Left lung (tissue), 14 donors: ENCODE measurements at places on chromosomes 7 and 10. TPM values are rescaled to one million over a fixed set of nuclear protein-coding genes. Genes with fewer than 3 reads are reported as not detected.

GRCh38 chr10:105634281-105634680 lies 993.2 kb downstream of the SORCS3 start:
- no peak for DNase-seq
- H3K27ac ChIP-seq, result no peak overlapping the region
- H3K4me3 ChIP-seq, result no peak overlapping the region

- H3K27me3 ChIP-seq, result no peaks in the 10 kb centered on the region
- no peak overlapping the region for H3K4me3 ChIP-seq
- no peak for DNase-seq
- no peaks in the 10 kb centered on the region for H3K36me3 ChIP-seq
Measured at GRCh38 chr10:31064348-31064747, 32.7 kb upstream of the ZNF438 start.

- no peaks in the 10 kb centered on the region for H3K27me3 ChIP-seq
- DNase-seq, result no peak
- no peak overlapping the region for H3K27ac ChIP-seq
- no peak overlapping the region for H3K4me3 ChIP-seq
- H3K36me3 ChIP-seq, result no peaks in the 10 kb centered on the region
- H3K4me1 ChIP-seq, result no peaks in the 10 kb centered on the region
Measured at GRCh38 chr7:104431930-104432329, 103.5 kb downstream of the LHFPL3 start.

- no peak for DNase-seq
- peaks cover 22% of the 10 kb centered on the region for H3K36me3 ChIP-seq
- H3K27me3 ChIP-seq, result no peaks in the 10 kb centered on the region
Measured at GRCh38 chr7:2608921-2609411, 22.8 kb upstream of the TTYH3 start.

- no peaks in the 10 kb centered on the region for H3K4me1 ChIP-seq
- H3K4me3 ChIP-seq, result no peak overlapping the region
- H3K27ac ChIP-seq, result no peak overlapping the region
Measured at GRCh38 chr10:110109511-110109910, 97.9 kb upstream of the MXI1 start.

DNA sequence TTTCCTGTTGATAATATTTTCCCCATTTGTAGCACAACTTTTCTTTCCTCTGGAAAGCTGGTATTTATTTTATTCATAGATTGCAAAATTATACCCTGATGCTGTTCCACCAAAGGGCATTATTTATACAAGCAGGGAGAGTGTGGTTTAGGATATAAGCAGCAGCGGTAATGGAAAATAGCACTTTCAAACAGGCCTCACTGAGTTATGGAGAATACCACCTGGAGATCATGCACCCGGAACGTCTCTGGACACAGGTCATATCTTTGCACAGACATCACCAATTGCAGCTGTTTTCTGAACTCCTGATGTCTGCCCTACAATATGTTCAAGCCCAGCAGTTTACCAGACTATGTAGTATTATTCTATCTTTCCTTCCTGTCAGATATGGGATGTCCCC lies 2.0 kb upstream of the CALD1 start:
- DNase-seq, result no peak
- no peak overlapping the region for H3K4me3 ChIP-seq
- peak overlapping the region; percentile 13 for H3K27ac ChIP-seq
- H3K4me1 ChIP-seq, result peaks cover 14% of the 10 kb centered on the region
- no peaks in the 10 kb centered on the region for H3K36me3 ChIP-seq

DNA sequence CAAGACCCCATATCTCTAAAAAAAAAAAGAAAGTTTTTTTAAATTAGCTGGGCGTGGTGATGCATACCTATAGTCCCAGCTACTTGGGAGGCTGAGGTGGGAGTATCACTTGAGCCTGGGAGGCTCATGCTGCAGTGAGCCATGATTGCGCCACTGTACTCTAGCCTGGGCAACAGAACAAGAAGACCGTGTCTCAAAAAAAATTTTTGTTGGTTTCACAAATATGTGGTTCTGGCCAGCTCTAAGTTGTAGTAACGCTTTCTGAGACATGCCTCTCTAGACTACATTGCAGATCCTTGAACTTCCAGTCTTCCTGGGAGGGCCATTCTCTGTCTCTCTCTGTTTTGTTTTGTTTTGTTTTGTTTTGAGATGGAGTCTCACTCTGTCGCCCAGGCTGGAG lies 24.6 kb upstream of the RHBDD2 start:
- no peak for DNase-seq
- H3K27me3 ChIP-seq, result no peaks in the 10 kb centered on the region
- H3K4me1 ChIP-seq, result peaks cover 24% of the 10 kb centered on the region
- no peaks in the 10 kb centered on the region for H3K36me3 ChIP-seq
- no peak overlapping the region for H3K4me3 ChIP-seq
- no peak overlapping the region for H3K27ac ChIP-seq

DNA sequence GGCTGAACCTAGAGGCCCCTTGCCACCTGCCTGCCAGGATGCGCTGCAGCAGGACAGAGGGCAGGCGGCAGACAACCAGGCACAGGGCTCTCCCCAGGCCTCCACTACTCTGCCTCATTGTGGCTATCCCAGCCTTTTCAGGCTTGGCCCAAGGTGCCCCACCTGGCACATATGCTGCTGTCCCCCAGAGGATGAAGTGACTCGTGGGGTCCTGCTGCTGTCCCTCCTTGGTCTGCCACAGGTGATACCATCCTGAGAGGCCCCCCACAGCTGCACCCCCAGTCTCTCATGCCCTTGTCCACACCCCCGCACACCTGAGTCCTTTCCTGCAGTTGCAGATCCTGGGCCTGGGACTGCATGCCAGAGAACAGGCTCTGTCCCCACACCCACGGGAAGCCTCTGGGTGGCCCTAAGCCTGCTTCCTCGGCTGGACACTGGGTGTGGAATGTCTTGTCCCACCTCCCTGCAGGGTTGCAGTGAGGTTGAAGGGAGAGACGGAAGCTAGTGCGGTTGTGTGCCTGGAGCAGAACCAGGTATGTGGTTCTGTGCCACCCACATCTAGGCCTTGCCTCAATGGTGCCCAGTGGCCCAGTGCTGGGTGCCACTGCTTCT lies 55.3 kb downstream of the RASGEF1A start:
- H3K27me3 ChIP-seq, result peaks cover 6% of the 10 kb centered on the region
- H3K4me1 ChIP-seq, result no peaks in the 10 kb centered on the region
- H3K4me3 ChIP-seq, result no peak overlapping the region
- DNase-seq, result peak; percentile 61
- no peak overlapping the region for H3K27ac ChIP-seq
- H3K36me3 ChIP-seq, result no peaks in the 10 kb centered on the region

DNA sequence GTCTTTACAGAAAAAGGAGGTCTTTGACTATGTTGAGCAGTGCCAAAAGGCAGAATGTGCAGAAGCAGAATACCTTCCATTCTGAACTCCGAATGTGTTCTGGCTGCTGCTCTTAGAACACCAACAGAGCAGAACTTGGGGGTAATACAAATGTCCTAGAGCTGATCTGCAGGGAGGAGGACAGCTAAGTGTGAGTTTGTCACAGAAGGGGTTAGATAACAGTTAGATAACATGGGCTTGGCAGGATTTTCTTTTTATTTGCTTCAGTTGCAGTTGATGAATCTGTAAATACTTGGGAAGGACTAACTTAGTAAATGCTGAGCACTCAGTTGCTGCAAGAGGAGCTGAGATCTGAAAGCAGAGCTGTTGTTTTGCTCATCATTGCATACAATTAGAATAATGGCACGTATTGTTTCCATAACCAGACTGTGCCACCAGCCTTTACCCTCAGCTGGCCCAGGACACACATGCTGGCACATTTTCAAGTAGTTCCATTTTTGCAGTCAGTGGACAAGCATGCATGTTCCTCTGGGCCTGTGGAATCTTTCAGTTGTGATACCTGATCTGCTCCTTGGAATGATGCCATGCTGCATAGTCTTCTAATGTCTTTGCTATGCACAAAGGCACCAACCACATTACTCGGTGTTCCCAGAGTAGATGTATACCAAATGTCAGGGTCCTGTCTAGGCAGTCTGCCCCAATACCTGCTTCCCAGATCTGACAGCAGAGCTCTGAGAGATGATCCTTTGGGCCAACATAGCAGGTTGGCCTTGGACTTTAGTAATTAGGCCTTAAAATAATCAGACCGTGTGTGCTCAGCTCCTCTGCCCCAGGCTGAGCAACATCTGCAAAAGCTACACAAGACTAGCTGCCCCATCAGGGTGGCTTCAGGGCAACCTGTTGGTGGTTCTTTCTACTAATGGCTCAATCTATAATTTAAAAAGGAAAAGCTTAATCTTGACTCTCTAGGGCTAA lies 55.7 kb downstream of the GSDME start:
- no peaks in the 10 kb centered on the region for H3K4me1 ChIP-seq
- no peaks in the 10 kb centered on the region for H3K36me3 ChIP-seq
- H3K4me3 ChIP-seq, result no peak overlapping the region
- H3K27me3 ChIP-seq, result no peaks in the 10 kb centered on the region
- DNase-seq, result no peak

GRCh38 chr7:37549076-37549931 lies 100.6 kb upstream of the ELMO1 start:
- no peak overlapping the region for H3K27ac ChIP-seq
- H3K4me3 ChIP-seq, result no peak overlapping the region
- H3K4me1 ChIP-seq, result no peaks in the 10 kb centered on the region
- no peaks in the 10 kb centered on the region for H3K27me3 ChIP-seq

DNA sequence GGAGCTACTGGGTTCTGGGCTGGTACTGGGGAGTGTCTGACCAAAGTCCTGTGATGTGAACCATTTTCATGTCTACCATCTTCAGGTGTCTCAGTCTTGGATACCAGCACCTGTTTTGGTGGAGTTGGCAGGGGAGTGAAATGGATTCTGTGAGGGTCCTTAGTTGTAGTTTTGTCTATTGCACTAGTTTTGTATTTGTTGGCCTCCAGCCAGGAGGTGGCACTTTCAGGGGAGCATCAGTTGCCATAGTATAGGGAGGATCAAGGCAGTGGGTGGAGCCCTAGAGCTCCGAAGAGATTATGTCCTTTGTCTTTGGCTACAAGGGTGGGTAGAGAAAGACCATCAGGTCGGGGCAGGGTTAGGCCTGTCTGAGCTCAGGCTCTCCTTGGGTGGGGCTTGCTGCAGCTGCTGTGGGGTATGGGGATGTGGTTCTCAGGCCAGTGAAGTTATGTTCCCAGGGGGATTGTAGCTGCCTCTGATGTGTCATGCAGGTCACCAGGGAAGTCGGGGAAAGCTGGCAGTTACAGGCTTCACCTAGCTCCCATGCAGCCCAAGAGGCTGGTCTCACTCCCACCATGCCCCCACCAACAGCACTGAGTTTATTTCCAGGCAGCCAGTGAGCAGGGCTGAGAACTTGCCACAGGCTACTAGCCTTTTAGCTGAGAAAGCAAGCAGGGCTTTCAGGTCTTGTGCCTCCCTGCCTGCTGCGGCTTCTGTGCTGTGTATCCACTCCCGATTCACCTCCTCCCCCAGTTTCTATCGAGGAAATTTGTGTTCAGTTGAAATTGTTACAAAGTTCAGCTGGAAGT lies 153.1 kb downstream of the ZNF365 start:
- H3K27ac ChIP-seq, result no peak overlapping the region
- H3K27me3 ChIP-seq, result no peaks in the 10 kb centered on the region
- no peak overlapping the region for H3K4me3 ChIP-seq
- no peaks in the 10 kb centered on the region for H3K4me1 ChIP-seq
- no peaks in the 10 kb centered on the region for H3K36me3 ChIP-seq
- peak; percentile 20 for DNase-seq

GRCh38 chr7:87882151-87882937 lies 6.1 kb downstream of the DBF4 start:
- peaks cover 12% of the 10 kb centered on the region for H3K4me1 ChIP-seq
- peaks cover 15% of the 10 kb centered on the region for H3K36me3 ChIP-seq

- no peak for DNase-seq
- H3K4me1 ChIP-seq, result no peaks in the 10 kb centered on the region
- no peaks in the 10 kb centered on the region for H3K27me3 ChIP-seq
- H3K36me3 ChIP-seq, result no peaks in the 10 kb centered on the region
- no peak overlapping the region for H3K4me3 ChIP-seq
Measured at GRCh38 chr10:93849593-93849992, 44.2 kb upstream of the SLC35G1 start.

GRCh38 chr7:132403465-132404110 lies 172.7 kb downstream of the PLXNA4 start:
- no peaks in the 10 kb centered on the region for H3K36me3 ChIP-seq
- no peaks in the 10 kb centered on the region for H3K4me1 ChIP-seq
- H3K27ac ChIP-seq, result no peak overlapping the region
- no peak for DNase-seq
- no peak overlapping the region for H3K4me3 ChIP-seq

DNA sequence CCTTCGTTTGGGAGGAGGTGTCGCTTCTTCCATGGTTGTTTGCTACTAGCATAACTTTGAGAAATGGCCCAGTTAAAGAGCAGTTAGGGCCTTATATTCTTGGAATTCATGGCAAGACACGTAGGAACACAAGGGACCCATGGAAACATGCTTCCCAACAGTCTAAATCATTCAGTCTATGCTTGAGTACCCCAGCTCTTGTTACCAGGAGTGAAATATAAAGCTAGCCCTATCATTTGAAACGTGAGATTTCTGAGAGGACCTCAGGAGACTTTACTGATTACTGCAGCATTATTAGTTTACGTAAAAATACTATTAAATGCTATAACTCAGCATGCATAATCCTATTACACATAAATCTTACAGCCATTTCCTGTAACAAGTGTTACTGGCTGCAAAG lies 328.6 kb upstream of the CDC14C start:
- H3K36me3 ChIP-seq, result no peaks in the 10 kb centered on the region
- H3K27me3 ChIP-seq, result no peaks in the 10 kb centered on the region
- DNase-seq, result no peak
- no peaks in the 10 kb centered on the region for H3K4me1 ChIP-seq
- no peak overlapping the region for H3K27ac ChIP-seq
- no peak overlapping the region for H3K4me3 ChIP-seq

DNA sequence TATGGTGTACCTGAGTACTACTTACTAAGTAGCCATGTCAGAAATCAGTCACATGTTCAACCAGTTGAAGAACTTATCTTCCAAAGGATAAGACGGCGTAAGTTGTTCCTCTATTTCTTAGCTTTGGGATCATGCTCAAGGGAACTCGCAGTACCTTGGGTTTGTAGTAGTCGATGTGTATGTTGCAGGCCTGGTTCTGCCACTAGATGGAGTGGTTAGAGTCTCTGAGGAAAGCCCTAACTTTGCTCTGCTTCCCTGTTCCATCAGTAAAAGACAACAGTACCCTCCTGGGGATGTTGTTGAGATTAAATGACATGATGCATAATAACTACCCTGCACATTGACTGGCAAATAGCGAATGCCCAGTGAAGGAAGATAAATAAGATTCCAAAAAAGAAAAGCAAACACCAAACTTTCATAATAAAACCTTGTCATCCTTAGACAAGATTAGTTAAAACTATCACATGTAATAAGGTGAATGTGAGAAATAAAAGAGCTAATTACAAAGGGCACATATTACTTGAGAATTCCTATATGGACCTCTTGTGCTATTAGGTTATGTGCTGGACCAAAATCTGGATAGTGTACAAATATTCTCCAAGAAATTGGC lies 165.9 kb downstream of the ABCA13 start:
- H3K4me3 ChIP-seq, result no peak overlapping the region
- no peaks in the 10 kb centered on the region for H3K27me3 ChIP-seq
- no peaks in the 10 kb centered on the region for H3K4me1 ChIP-seq
- peak; percentile 7 for DNase-seq
- no peaks in the 10 kb centered on the region for H3K36me3 ChIP-seq
- H3K27ac ChIP-seq, result no peak overlapping the region

The CYP3A7 gene
- total RNA-seq, result 0.41 TPM

The PLXNA4 gene
- total RNA-seq, result 2.8 TPM

The PHKG1 gene
- total RNA-seq, result 0.32 TPM

The ZNF727 gene
- 3.0 TPM for total RNA-seq

The OPTN gene
- 51.3 TPM for total RNA-seq

The PRSS1 gene
- total RNA-seq, result not detected

The GRM3 gene
- total RNA-seq, result not detected

The ASAH2 gene
- total RNA-seq, result 4.5 TPM

The EN2 gene
- not detected for total RNA-seq

The ANKRD30A gene
- total RNA-seq, result not detected

The MCM10 gene
- 9.1 TPM for total RNA-seq

The KCNH2 gene
- 0.82 TPM for total RNA-seq
